ENCODE measurements at places on chromosomes 16 and 17. TPM values are rescaled to one million over a fixed set of nuclear protein-coding genes. Genes with fewer than 3 reads are reported as not detected.
A peak's percentile ranks its signal among the peaks of the same experiment; 100 is the strongest.

GRCh38 chr16:50396761-50397535 is 28.2 kb upstream of the BRD7 start:
- peak; percentile 96 for DNase-seq

- no peak for DNase-seq
Measured at GRCh38 chr17:72053449-72053848, 67.4 kb upstream of the SOX9 start.

- no peak for DNase-seq
Measured at GRCh38 chr16:21145738-21146137, 4.9 kb downstream of the DNAH3 start.

Gene GP2
- total RNA-seq = not detected

Gene TNRC6C
- 16.4 TPM for total RNA-seq

Gene SEPTIN12
- total RNA-seq = not detected

Gene TEX19
- total RNA-seq = not detected

Gene KRTAP4-6
- total RNA-seq = not detected

Gene OR3A3
- total RNA-seq = not detected

Gene EMC8
- 71.1 TPM for total RNA-seq

All from MCF 10A (cell line).